ENCODE measurements at places on chromosomes 4 and X.

DNA sequence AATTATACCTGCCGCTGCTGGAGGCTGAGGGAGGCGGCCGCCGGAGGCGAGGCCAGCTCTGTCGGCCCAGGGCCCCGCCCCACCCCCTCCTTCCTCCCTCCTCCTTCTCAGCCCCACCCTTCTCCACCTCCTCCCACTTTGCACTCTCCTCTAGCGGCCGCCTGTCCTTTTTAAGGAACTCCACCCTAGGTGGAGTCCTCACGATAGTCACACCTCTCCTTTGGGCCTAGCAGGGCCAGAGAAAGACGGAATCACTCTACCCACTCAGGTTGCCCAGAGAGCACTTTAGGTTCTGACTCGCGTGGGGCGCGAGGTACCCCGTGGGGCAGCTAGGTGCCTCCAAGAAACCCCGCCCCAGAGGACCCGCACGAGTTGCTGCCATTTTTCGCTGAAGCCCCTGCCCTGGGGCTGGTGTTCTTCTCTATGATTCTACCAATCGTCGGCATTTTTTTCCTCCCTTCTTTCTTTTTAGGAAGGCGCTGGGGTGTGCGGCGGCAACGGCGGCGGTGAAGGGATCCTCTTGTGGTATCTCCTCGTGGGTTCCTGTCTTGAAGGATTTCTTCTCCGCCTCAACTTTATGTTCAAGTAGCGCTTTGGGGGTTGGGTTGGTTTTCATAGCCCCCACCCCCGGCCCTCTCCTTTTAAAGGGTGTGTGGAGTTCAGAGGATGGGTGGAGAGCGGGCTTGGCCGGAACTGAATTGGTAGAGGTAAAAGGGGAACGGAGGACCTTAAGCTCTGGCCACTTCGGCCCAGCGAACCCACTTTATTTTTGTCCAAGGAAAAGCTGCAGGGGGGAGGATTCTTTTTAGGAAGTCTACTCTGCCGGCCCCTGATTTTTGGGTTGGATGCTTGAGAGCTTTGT is at the start of gene KLF8:
KLF8 (plus strand) TSS at position 136 of the 862 bp plus-strand sequence. CDS start 979 bp downstream, outside the sequence.
- no peak for DNase-seq

DNA sequence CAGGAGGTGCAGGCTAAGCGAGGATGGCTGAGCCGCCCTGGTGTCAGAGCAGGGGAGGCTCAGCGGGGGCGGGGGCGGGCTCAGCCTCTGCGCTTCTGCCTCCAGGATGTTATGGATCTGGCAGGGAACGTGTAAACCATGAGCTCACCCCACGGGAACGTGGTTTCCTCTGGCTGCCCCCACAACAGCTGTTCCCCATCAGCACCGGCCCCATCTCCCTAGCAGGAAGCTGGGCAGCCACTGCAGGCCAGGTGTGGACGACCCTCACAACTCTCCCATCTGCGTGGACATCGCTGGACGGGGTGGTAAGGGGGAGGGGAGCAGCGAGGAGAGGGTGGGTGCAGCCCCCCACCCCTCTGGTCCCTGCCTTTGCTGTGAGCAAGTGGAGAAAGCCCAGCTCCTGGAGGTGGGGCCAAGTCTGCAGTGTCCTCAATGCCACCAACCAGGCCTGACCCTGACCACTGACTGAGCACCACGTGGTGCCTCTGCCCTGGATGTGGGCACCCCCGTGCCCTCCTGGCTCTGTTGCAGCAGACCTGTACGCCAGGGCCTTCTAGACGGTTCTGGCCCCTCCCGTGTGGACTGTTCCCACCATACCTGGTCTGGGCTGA is 28.1 kb upstream of the SPON2 start:
- peak; percentile 18 for DNase-seq

DNA sequence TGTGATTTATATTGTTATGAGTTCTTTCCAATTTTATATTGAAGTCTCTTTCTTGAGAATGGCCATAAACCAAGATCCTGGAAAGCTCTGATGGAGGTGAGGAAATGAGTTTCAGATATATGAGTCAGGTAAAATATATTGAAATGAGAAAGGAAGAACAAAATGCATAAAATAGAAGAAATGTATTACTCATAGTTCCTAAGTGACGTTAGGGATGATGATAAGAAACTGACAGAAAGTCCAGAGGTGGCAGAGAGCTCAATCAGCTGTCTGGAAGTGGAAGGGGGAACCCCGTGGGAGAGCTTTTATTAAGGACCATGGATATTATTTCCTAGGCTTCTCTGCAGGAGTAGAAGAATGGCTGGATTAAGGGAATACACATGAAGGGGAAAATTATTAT is 24.6 kb downstream of the UGT2B7 start:
- no peak for DNase-seq

- DNase-seq = no peak
Measured at GRCh38 chr4:23932901-23933308, 43.1 kb upstream of the PPARGC1A start.

- no peak for DNase-seq
Measured at GRCh38 chrX:102837847-102838246, 99.2 kb upstream of the RAB40AL start.

GRCh38 chr4:111991797-111992196 is 153.5 kb upstream of the FAM241A start:
- no peak for DNase-seq

DNA sequence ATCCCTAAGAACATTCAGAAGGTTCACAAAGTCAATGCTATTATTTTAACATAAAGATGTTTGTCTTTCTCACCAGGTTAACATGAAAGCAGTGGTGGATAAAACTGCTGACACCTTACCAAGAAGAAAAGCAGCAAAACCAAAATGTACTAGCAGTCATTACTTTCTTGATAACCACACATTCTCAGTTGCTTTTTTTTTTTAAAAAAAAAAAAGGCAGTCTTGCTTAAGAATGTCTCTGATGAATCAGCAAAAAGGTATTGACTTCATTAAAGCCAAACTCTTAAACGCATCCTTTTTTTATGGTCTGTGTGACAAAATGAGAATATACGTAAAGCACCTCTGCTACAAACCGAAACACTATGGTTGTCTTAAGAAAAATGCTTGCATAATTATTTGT is 31.9 kb downstream of the CDKL2 start:
- DNase-seq = no peak

GRCh38 chrX:51893931-51894696 is 691 bp downstream of the MAGED1 start:
- no peak for DNase-seq

DNA sequence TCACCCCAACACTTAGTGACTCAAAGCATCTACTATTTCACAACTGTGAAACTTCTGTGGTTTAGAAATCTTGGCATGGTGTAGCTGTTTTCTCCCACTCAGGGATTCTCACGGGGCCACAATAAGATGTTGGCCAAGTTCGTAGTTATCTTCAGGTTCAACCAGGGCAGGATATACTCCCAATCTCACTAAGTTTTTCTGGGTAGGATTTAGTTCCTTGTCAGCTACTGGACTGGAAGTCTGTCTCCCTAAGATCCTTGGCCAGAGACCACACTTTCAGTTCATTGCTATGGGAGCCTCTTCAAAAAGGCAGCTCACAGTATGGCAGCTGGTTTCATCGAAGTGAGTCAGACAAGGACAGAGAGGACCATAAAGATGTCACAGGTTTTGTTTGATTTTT is 111.7 kb upstream of the PDHA2 start:
- no peak for DNase-seq

DNA sequence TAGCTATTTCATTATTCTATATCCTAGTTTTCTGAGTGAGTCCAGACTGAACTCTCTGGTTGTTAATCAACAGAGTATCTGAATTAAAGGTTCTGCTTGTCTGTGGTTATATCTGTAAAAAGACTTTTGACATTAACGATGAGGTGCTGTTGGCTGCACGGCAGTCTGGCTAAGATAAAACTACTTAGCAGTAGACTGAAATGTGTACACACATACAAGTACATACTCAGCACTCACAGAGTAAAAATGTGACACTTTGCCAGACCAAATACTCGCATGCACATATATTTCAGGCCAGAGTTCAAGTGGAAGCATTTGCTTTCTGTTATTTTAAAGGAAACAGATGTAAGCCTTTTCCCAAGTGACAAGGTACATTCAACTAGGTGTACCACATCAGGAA is 80.5 kb downstream of the PRDM5 start:
- no peak for DNase-seq

- DNase-seq = no peak
Measured at GRCh38 chr4:168685136-168685809, 188.4 kb downstream of the PALLD start.

- DNase-seq = peak; percentile 36
Measured at GRCh38 chrX:15497865-15498264, 2.7 kb upstream of the BMX start.

DNA sequence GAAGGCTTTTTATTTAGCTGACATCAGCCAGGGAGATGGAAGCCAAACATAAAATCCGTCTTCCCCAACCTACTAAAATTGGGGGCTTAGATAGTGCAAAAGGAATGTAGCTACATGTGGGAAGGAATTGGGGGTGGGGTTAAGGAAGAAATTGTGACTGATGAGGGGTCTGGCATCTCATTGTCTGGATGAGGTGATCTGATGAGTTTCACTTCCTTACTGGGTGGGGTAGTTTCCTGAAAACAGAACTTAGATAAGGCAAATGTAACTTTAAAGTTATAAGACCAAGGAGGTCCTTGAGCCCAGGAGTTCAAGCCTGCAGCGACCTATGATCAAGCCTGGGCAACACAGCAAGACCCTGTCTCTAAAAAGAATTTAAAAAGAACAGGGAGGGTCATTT is 105.5 kb upstream of the NEIL3 start:
- no peak for DNase-seq

- DNase-seq = no peak
Measured at GRCh38 chr4:88320780-88321373, 36.5 kb upstream of the PPM1K start.

DNA sequence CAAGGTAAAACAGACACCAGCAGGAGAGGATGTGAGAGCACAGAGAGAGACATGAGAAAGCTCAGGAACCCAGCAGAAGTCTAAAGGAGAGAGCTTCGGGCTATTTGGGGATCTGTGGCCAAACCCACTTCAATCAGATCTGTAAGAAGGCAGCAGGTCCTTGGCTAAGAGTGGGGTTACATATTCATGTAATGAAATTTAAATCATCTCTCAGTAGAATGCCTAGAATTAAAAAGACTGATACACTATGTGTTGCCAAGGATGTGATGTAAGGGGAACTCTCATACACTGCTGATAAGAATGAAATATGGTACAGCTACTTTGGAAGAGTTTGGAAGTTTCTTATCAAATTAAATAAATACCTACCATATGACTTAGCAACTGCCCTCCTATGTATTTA is 35.8 kb downstream of the PDE5A start:
- DNase-seq = no peak

DNA sequence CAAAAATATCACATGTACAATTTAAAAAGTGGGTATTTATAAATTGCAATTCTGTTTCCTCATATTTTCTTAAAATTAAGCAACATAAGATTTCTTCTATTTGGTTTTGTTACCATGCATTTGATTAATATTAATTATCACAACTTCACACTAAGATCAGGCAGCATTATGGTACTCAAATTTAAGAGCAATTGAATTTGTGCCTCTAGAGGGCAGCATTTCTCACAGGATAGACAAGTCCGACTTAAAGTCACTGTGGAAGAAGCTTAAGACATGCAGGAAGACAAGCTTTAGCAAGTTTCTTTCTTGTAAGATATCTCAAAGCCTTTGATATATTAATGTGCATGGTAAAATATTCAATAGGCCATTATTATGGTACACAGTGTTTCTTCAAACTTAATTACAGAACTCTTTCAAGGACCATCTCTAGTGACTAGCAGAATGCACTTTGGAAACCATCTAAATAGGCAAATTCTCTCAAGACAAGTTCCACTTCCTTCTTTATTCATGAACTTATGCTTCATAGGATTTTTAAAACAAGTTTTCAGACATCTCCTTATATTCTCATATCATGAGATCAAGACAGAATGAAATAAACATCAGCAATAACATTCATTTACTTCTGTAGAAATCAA is 35.0 kb downstream of the FBXW7 start:
- peak; percentile 73 for DNase-seq

DNA sequence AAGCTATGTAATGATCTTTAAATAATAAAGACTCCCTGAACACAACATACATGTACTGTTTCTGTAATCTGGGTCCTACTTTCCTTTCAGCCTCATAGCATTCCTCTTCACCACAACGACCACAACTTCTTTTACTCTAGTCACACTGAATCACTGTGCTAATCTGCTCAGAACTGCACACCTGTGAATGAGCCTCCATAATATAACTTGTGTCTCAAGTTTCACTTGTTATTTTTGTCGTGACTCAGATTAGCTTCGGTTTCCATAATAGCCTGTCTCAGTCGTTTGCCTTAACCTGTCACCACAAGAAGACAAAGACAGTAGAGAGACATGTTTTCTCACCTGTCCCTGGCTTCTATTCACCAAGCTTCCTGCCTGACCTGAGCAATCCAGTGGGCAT is 61.8 kb downstream of the MAGED1 start:
- no peak for DNase-seq

DNA sequence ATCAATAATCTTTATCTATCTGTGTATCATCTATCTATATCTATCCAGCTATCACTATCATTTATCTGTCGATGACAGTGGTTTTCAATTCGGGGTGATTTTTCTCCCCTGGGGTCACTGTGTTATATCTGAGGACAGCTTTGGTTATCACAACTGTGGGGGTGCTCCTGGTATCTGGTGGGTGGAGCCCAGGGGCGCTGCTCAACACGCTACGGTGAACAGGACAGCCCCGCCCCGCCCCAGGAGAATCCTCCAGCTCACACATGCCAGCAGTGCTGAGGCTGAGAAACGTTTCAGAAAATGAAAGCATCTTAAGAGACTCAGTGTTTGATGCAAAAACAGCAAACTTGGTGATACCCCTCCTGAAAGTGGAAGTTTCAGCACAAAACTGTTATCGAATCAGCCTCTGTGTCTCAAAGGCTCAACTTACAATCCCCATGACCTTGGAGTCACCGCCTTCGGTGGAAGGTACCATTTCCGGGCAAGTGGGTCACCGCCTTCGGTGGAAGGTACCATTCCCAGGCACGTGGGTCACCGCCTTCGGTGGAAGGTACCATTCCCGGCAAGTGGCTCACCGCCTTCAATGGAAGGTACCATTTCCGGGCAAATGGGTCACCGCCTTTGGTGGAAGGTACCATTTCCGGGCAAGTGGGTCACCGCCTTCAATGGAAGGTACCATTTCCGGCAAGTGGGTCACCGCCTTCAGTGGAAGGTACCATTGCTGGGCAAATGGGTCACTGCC is 315.3 kb downstream of the DHRSX start:
- DNase-seq = no peak

GRCh38 chrX:40151211-40152172 is 53.7 kb upstream of the BCOR start:
- DNase-seq = no peak

DNA sequence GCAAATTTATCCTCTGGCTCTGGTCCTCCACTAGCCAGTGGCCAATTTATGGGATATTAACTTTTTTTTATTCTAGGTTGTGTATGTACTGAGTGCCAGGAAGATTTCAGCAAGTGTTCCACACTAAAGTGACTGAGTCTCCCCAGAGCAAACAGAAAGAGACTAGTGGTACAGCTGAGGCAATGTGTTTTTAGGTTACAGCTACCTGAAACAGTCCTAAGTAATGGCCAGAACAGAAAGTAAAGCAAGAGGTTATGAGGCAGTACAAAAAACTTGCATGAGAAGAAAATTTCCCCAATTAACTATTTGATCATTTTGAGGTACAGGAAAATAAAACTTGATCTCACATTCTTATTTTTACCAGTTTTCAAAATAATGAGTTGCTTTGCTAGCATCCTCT is 31.2 kb downstream of the PRDM8 start:
- DNase-seq = no peak

All from CD8-positive, alpha-beta memory T cell (primary cell).